ENCODE measurements at places on chromosomes 2 and 18.

GRCh38 chr2:98881153-98881650 lies 54.8 kb downstream of the CRACDL start:
- no peak for DNase-seq

DNA sequence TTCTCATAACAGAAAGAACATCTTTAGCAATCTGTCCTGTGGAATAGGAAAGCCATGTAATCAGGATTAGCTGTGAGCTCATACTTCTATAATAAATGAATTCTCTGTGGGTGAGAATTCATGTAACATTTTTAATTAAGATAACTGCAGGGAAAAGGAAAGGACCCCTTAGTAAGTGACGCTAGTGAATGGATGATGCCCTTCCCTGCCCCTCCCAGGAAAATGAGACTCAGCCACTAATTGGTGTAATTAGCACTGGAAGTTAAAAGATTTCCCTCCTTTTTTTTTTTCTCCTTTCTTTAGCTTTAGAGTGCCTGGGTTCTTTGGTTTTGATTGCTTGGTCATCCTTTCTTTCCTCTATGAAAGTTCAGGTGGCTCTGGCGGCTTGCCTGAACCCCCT lies 90.3 kb downstream of the VWA3B start:
- DNase-seq: no peak

DNA sequence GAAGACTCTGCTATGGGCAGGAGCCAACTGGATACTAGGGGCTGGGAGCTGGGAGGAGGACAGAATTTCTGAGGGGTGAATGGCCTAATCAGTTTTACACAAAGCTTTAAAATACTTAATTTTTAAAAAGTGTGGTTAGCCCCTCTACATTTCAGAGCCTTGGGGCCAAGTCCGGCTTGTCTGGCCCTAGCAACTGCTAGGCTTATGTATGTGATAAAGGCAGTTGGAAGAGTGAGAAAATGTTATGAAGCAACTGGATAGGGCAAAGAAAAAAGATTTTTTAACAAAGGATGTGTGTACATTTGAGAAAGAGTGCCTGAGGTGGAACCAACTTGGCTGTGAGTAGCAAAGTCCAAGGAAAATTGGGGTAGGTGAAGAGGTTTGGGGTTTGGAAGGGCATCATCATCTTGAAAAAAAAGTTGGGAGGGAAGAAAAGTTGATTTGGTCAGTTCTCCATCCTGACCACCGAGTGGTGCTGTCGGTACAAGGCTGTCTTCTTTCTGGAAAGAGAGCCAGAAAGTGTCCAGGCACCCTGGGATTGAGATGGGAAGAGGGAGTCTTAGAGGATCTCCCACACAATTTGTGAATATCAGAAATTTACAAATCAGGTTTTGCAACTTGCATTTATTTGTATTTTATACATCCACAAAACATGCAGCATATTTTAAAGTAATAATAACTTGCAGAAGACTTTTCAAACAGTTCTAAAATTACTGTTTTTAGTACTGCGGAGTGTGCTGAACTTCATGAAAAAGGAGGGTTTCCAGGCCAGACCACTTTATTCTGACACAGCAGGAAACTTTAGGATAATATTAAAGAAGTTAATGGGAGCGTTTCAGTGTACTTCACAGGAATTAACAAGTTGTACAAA lies 10.5 kb upstream of the CDK15 start:
- no peak for DNase-seq

DNA sequence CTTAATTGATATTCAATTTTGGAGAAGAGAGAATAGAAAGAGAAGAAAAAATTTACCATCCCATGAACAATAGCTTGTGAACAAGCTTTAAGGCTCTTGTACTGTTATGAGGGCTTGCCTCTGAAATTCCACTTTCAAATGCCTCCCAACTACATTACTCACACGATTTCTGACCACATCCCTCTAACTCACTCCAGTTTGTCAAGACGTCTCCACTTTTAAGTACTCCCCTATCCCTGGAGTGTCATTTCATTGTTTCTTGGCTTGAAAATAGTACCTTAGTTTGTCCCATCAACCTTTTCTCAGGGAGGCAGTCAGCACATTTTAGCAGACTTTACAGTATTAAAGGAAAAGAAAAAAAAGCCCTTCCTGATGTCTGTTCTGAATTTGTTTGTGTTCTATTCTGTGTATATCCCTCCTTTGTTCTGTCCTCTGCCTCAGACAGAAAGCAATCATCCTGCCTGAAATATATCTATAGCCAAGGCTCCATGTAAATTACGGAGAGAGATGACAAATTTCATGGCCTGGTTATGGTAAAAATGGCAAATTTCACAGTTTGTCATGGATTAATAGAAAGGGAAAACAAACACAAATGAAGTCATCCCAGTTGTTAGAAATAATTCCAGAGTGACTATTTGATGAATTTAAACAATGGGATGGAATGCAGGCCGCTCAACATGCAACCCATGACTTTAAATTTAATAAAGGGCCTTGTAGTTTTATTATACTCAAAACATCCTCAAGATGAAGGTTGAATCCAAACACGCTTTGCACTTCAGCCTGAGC lies 228.8 kb downstream of the ETAA1 start:
- DNase-seq: no peak

GRCh38 chr2:112529757-112530156 lies 12.5 kb upstream of the POLR1B start:
- no peak for DNase-seq

- no peak for DNase-seq
Measured at GRCh38 chr2:3539836-3540235, 18.3 kb downstream of the RNASEH1 start.

- DNase-seq: no peak
Measured at GRCh38 chr18:75408554-75409506, 18.7 kb downstream of the SMIM21 start.

DNA sequence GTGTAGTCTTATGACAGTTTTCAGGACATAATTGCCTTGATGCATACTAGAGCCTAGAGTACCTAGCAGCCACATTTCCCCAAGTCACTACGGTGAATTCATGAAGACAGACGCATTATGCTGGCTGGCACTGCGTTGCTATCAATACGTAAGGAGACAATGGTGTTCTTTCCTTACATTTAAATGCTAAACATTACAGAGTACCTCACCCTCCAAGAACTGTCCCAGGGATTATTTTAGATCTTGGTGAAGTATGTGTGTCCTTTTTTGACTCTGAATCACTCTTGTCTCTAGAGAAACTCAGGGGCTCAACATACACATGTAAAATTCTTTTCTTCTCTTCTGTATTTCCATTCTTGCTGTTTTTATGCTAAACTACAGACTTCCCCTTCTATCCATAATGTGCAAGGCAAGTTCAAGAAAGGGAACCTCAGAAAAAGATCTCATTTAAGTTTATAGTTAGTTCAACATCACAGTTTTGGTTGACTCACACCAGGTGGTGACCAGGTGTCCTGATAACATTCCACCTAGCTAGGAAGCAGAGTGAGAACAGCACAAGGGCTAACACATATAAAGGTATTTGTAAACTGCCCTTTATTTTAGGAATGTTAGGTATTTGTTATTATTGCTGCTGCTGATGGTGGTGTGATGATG lies 212.4 kb upstream of the HNRNPA3 start:
- DNase-seq: no peak

- no peak for DNase-seq
Measured at GRCh38 chr2:9052821-9053533, 49.5 kb upstream of the MBOAT2 start.

GRCh38 chr2:449246-450067 lies 161.6 kb upstream of the ALKAL2 start:
- DNase-seq: no peak

DNA sequence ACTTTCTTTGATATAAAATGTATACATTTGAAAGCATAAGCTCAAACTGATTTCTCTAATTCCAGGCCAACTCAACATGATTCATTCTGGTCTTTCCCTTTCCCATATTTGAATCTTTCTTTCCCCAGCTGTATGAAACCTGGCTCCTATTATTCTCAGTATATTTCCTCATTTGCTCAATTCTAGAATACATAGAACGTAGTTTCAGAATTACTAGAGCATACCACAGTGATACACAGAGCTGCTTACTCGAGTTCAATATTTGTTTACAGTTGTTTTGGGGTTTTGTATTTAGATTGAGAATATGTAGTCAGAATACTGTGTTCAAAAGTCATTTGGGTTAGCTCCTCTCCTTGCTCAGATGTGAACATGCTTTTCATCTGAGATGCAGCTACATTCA lies 43.0 kb downstream of the TNFRSF11A start:
- DNase-seq: no peak

DNA sequence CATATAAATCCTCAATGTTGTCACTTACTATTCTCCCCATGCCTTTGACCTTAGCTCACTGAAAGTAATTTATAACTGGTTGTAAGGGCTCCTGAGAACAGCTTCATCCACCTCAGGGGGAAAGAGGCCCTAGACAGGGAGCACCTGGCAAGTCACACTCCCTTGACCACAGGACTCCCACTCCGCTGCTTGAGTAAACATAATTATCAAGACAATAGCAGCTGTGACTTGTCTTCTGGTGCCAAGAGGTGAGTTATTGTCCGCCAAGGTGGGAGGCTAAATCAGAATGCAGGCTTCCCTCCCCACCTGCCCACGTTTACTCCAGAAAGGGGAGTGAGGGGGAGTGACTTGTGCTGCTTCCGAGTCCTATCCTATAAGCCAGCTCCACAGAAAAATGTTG lies 230.6 kb upstream of the LRATD1 start:
- DNase-seq: no peak

DNA sequence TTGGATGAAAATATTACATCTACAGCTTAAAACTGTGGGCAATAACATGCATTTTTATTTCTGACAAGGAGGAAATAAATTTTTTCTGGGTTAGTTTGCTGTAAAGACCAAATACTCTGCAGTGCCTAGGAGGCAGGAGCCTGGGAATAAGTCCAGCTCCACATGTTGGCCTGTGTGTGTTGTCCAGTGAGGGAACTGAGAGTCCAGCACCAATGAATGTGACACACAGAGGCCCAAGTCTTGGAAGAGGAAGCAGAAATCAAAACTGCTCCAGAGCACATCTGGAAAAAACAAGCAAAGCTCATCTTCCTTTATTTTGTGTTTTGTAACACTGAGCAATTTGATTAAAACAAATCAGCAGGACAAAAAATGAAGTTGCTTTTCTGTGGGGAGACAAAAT lies 63.1 kb upstream of the KLHL14 start:
- DNase-seq: no peak

DNA sequence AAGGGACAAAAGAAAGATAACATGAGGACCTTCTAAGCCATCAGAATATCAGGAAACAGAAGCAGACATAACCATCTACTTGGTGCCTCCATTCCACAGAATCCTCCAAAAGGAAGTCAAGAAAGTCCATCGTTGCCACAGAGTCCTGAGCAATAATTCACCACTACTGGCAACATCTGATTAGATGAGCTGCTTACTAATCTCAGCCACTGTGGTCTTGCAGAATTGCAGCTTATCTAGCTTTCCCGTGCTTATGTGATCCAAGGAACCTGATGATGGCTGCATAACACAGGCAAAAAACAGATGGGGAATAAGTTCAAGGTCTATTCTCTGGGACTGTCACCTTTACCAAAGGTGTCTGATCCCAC lies 278.5 kb downstream of the AFF3 start:
- no peak for DNase-seq

DNA sequence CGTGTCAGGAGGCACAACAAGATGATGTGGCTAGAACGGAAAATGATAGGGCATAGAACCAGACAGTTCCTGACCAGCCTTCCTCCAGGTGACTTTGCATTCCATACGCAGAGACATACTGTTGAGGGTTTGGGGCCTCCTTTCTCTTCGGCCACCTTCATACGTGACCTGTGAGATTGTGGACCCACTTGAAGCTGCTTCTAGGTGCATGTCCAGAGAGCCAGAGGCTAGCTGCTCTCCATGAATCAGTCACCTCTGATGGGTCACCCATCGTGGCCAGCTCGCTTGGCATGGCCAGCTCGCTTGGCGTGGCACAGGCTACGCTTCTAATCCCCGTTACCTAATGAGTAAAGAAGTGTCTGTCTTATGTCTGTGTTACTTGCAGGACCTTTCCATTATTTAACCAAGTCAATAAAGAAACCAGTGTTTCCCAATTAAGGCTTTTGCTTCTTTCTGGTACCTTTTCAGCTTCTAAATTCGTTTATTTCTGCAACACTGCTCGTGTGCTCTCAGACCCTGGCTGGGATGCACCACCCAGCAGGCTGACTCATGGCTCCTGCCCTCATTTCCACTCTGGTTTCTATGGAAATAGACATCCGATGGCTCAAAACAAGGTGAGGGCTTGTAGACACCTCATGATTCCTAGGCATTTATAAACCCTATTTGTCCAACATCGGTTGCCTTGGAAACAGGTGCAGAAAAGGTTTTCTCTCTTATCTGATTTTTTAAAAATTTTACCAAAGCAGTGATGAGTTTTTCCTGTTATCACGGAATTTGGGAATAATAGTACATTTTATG lies 86.7 kb upstream of the B3GNT7 start:
- DNase-seq: no peak

DNA sequence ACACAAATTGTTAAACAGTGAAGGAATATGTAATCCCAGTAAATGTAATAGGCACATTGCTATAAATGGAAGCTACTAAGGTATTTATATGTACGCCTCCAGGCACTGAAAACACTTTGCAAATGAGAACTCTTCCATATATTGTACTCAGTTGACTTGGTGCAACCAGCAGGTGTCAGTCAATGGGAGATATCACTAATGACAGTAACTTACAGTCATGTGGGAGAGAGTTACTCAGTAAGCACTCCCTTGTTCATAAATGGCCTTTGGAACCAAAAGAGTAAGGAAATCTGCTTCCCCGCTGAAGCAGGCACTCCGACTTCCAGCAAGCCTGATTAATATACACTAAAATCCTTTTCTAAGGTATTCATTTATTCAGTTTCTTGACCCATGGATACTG lies 5.9 kb downstream of the MDH1 start:
- DNase-seq: no peak

GRCh38 chr2:241802421-241803318 lies 6.3 kb upstream of the NEU4 start:
- DNase-seq: no peak

- no peak for DNase-seq
Measured at GRCh38 chr2:233600386-233600785, 17.0 kb upstream of the UGT1A8 start.

DNA sequence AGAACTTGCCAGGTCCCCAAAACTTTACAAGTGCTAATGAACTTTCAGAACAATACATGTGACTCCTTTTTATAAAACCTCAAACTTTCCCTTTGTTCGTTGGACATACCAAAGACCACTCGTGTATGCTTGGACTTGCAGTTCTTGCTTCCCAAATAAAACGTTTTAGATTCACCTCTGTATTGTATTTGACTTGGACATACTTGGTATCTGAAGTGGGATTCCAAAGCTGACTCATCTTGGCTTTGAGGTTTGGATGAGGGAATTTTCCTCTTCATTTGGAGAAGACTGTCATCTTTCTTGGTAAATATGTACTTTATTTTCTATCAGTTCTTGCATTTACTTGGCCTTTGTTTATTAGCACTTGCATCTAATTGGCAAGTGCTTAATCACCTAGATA lies 8.0 kb upstream of the CYB5A start:
- DNase-seq: no peak

- DNase-seq: no peak
Measured at GRCh38 chr2:65121-65520, 18.8 kb upstream of the FAM110C start.

Data from activated CD4-positive, CD25-positive, alpha-beta regulatory T cell (primary cell).